ENCODE measurements at places on chromosomes 3 and 15. TPM values are rescaled to one million over a fixed set of nuclear protein-coding genes. Genes with fewer than 3 reads are reported as not detected.

Gene TRIM59
- 34.0 TPM for total RNA-seq

Gene CYP8B1
- not detected for total RNA-seq

- peak; percentile 92 for DNase-seq
- no peaks in the 10 kb centered on the region for H3K4me1 ChIP-seq
- no peaks in the 10 kb centered on the region for H3K36me3 ChIP-seq
- no peak overlapping the region for H3K4me3 ChIP-seq
- H3K27me3 ChIP-seq = peaks cover 13% of the 10 kb centered on the region
Measured at GRCh38 chr15:53197426-53197839, 407.3 kb upstream of the ONECUT1 start.

DNA sequence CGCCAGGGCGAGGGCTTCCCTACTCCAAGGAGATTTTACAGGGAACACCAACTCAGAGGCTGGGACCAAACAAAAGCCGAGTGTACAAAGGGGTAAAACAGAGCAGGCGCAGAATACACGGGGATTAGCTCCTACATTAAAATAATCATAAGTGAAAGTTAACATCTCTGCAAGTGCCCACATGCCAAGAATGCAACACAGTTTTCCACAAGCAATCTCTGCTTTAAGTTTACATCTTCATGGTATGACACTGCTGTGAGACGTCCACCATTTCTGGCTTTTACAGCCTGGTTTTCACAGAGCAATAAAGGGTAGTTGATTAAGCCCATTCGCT lies 500 bp upstream of the VGLL3 start:
- H3K4me1 ChIP-seq = no peaks in the 10 kb centered on the region
- H3K27me3 ChIP-seq = peaks cover 17% of the 10 kb centered on the region
- peak overlapping the region; percentile 73 for H3K27ac ChIP-seq
- H3K36me3 ChIP-seq = no peaks in the 10 kb centered on the region
- no peak for DNase-seq

- H3K27ac ChIP-seq = peak overlapping the region; percentile 79
- no peak for DNase-seq
- H3K36me3 ChIP-seq = no peaks in the 10 kb centered on the region
Measured at GRCh38 chr3:29694783-29695182, 413.9 kb downstream of the RBMS3 start.

- H3K36me3 ChIP-seq = no peaks in the 10 kb centered on the region
- no peaks in the 10 kb centered on the region for H3K4me1 ChIP-seq
- DNase-seq = no peak
- no peak overlapping the region for H3K27ac ChIP-seq
- H3K27me3 ChIP-seq = peaks cover 6% of the 10 kb centered on the region
Measured at GRCh38 chr15:101570241-101570640, 80.7 kb upstream of the PCSK6 start.

DNA sequence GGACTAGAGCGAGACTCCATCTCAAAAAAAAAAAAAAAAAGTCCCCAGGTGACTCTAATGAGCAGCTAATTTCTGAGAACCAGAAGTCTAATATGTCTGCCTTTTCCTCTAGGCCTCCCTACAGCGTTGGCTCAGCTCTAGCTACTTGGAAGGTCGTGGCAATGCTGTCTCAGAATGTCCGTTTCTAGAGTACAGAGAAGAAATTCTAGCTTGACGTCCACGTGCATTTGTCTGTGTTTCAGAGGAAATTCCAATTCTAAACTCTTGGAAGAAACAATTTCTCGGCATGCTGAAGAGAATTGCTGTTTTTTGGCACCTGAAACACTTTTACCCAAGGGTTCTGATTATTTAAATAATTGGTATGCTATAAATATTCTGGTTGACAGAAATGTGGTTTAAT lies 78.8 kb downstream of the SOX2 start:
- no peak for DNase-seq
- H3K36me3 ChIP-seq = no peaks in the 10 kb centered on the region
- H3K4me3 ChIP-seq = no peak overlapping the region
- peaks cover 7% of the 10 kb centered on the region for H3K4me1 ChIP-seq
- H3K27ac ChIP-seq = no peak overlapping the region

Gene ZKSCAN7
- 10.2 TPM for total RNA-seq

- H3K27ac ChIP-seq = no peak overlapping the region
- no peak overlapping the region for H3K4me3 ChIP-seq
- H3K27me3 ChIP-seq = peaks cover 12% of the 10 kb centered on the region
- no peaks in the 10 kb centered on the region for H3K36me3 ChIP-seq
- peaks cover 12% of the 10 kb centered on the region for H3K4me1 ChIP-seq
Measured at GRCh38 chr3:123805101-123805500, 79.0 kb downstream of the MYLK start.

GRCh38 chr3:115548611-115549010 lies 74.7 kb upstream of the GAP43 start:
- no peak overlapping the region for H3K27ac ChIP-seq
- DNase-seq = no peak
- no peaks in the 10 kb centered on the region for H3K27me3 ChIP-seq
- no peak overlapping the region for H3K4me3 ChIP-seq
- H3K36me3 ChIP-seq = no peaks in the 10 kb centered on the region
- H3K4me1 ChIP-seq = no peaks in the 10 kb centered on the region

DNA sequence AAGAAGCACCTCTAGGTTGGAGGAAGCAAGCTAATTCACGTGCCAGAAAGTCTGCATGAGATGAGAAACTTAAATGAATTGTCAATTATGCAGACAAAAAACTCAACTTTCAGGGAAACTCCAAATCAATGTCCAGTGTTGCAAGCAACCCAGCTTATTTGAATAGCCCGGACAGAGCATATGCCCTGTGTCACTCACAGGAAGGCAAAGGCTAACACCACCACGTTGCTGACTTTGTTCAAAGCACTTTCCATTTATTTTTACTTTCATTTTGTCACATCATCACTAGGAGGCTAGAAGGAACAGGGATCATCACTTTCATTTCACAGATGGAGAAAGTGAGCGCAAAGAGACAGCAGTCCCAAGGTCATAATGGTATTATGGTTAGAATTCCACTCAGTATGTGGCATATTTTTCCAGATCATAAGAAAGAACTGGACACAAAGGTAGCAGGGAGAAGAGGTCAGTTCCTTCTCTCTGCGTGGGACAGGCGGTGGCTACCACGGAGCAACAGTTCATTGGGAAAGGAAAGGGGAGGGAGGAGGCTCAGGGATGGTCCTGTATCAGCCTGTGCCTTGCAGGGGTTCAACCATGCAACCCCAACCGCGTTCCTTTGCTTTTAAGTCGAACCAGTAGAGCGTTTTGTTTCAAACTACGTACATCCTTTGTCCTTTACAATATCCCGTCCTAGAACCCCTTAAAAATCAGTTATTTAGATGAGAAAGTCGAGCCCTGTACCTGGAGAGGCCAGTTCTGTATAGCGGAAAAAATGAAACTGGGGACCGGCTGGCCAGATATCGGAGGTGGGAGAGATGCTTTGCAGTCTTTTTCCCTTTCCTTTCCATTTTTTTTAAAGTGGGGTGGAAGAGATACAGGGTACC lies 1.1 kb downstream of the HEG1 start:
- peaks cover 16% of the 10 kb centered on the region for H3K4me1 ChIP-seq
- H3K4me3 ChIP-seq = peak overlapping the region; percentile 94
- peaks cover 7% of the 10 kb centered on the region for H3K36me3 ChIP-seq
- H3K27me3 ChIP-seq = peaks cover 5% of the 10 kb centered on the region

GRCh38 chr15:62068810-62069167 lies 2.0 kb downstream of the C2CD4A start:
- no peak overlapping the region for H3K27ac ChIP-seq
- no peaks in the 10 kb centered on the region for H3K36me3 ChIP-seq
- peaks cover 69% of the 10 kb centered on the region for H3K27me3 ChIP-seq
- no peaks in the 10 kb centered on the region for H3K4me1 ChIP-seq

Gene LRRIQ4
- total RNA-seq = 0.11 TPM

Gene SLC6A20
- 1.5 TPM for total RNA-seq

- H3K4me3 ChIP-seq = no peak overlapping the region
- H3K4me1 ChIP-seq = peaks cover 4% of the 10 kb centered on the region
- H3K36me3 ChIP-seq = peaks cover 76% of the 10 kb centered on the region
- H3K27ac ChIP-seq = no peak overlapping the region
- no peak for DNase-seq
Measured at GRCh38 chr3:52253314-52254304, 8.1 kb downstream of the PPM1M start.

Gene CLEC3B
- total RNA-seq = not detected

DNA sequence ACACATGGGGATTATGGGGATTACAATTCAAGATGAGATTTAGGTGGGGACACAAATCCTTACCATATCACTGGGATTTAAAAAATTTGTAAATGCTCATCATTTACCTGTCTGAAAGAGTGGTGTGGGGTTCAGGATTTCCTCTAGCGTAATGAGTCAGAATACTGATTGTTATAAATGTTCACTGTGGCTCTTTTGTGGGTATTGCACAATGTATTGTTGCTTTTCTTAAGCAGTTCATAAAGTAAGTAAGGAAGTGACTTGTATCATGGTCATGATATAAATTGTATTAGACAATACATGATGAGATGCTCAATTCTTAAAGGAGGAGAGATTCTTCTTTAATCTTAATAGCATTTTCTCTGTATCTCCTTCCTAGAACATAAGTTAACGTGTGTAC lies 262.1 kb downstream of the CNTN4 start:
- H3K27me3 ChIP-seq = no peaks in the 10 kb centered on the region
- no peaks in the 10 kb centered on the region for H3K36me3 ChIP-seq
- H3K4me3 ChIP-seq = no peak overlapping the region
- DNase-seq = no peak
- no peak overlapping the region for H3K27ac ChIP-seq

GRCh38 chr3:102129760-102130608 lies 280.7 kb downstream of the NFKBIZ start:
- H3K27me3 ChIP-seq = no peaks in the 10 kb centered on the region
- H3K4me3 ChIP-seq = no peak overlapping the region
- no peaks in the 10 kb centered on the region for H3K36me3 ChIP-seq
- no peaks in the 10 kb centered on the region for H3K4me1 ChIP-seq

GRCh38 chr3:147407498-147408187 lies 1.3 kb upstream of the ZIC4 start:
- H3K36me3 ChIP-seq = no peaks in the 10 kb centered on the region
- H3K4me1 ChIP-seq = no peaks in the 10 kb centered on the region
- H3K27ac ChIP-seq = peak overlapping the region; percentile 96
- H3K27me3 ChIP-seq = peaks cover 100% of the 10 kb centered on the region
- H3K4me3 ChIP-seq = peak overlapping the region; percentile 72

Gene GOLGA6L7
- total RNA-seq = 0.15 TPM

DNA sequence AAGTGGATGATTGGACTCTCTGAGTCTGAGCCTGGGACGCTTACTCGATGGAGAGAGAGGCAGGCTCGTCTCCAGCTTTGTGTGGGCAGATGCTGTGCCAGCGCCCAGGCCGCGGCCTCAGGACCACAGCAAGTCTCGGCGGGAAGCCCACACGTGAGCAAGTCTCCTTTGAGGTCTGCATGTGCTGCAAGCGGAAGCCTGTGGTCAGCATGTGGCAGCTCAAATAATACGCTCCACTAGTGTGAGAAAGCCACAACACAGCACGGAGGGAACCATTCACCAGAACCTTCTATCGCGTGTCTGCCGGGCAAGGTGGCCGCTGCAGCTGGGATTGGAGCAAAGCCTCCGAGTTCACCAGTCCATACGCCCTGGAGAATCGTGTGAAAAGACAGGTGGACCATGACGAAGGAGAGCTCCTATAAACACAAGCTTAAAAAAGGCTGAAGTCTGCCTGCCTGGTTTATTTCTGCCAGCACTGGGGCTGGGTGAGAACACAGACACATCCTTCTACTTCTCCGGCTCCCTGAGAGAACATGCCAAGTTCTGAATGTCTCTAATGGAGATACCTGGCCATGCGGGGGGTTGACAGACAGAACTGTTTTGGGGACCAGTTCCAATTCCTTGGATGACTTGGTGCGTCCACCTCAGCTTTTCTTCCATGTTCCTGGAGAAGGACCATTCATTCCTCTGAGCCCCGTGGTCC lies 82.0 kb upstream of the LRIG1 start:
- H3K27me3 ChIP-seq = no peaks in the 10 kb centered on the region
- no peak overlapping the region for H3K4me3 ChIP-seq
- no peaks in the 10 kb centered on the region for H3K4me1 ChIP-seq
- no peaks in the 10 kb centered on the region for H3K36me3 ChIP-seq
- DNase-seq = no peak

Gene STRA6
- 18.2 TPM for total RNA-seq

DNA sequence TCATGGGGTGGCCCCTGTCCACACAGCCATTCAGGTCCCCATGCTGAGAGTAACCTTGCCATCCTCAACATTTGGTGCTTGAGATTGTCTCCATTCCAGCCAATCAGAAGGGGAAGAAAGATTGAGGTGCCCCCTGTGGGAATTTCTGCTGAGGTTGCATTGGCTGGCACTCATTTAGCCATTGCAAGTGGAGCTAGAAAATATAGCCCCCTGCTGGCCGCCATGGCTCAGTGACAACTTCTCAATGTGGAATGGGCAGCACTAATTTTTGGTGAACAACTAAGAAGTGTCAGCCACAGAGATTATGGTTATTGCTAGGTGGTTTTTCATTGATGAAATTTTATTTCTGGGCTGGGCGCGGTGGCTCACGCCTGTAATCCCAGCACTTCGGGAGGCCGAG lies 22.0 kb downstream of the COL6A6 start:
- H3K27ac ChIP-seq = no peak overlapping the region
- DNase-seq = peak; percentile 88
- H3K4me1 ChIP-seq = peaks cover 9% of the 10 kb centered on the region
- no peaks in the 10 kb centered on the region for H3K36me3 ChIP-seq
- H3K27me3 ChIP-seq = no peaks in the 10 kb centered on the region

DNA sequence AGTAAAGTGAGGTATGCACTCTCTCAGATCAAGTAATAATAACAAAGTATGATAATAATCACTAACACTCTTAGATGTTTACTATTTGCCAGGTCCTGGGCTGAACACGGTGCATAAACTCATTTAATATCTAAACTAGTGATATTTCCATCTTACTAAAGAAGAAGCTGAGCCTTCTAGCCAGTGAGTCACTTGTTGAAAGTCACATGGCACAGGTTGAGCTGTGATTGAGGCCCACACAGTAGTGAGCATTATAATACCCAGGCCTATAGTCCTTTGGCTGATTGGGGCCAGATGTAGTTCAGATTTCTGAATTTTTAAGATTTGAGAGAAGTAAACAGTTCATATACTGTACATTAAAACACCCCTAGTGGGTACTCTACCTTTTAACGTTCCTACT lies 93.2 kb upstream of the CCDC80 start:
- DNase-seq = no peak
- no peak overlapping the region for H3K27ac ChIP-seq
- no peak overlapping the region for H3K4me3 ChIP-seq
- H3K36me3 ChIP-seq = no peaks in the 10 kb centered on the region
- no peaks in the 10 kb centered on the region for H3K4me1 ChIP-seq
- no peaks in the 10 kb centered on the region for H3K27me3 ChIP-seq

All from endodermal cell (in vitro differentiated cells).